AG08395 (cell line): ENCODE measurements at places on chromosomes 1 and 21.
A peak's percentile ranks its signal among the peaks of the same experiment; 100 is the strongest.

- DNase-seq, result peak; percentile 91
Observed at GRCh38 chr21:36211660-36212512, 55.3 kb downstream of the DOP1B start.

DNA sequence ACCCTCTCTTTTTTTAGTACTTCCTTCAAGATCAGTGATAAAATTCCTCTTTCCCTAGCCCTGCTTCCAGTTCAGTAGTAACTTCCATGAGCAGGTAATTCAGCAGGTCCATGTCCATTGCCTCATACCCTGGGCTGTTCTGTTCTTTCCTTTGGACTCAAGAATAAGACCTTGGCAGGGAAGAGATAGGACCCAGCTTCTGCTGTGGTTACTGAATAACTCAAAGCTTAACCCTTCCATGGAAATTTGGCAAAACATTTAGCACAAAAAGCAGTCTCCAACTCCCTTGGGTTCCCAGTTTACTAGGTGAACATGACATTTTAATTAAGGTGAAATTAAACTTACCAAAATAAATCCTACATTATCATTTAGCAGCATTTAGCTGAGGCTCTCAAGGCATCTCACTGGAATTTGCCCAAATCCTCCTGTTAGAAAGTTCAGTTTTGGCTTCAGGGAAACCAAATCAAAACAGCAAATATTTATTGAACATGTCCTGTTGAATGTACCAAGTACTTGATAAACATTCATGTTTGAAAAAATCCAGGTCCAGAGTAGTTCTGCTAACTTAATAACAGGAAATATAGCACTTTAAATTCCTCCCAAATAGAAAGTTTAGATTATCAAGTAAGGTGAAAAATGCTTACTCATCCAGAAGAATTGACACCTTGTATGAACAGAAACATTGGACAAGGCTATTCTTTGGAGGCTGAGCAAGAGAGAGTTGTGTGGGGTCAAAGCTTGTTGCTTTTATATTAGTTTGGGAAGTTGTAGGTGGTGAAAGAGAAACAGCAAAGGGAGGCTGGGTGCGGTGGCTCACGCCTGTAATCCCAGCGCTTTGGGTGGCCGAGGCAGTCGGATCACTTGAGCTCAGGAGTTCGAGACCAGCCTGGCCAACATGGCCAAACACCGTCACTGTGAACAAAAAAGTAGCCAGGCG is 8.4 kb upstream of the SERPINC1 start:
- no peak for DNase-seq

DNA sequence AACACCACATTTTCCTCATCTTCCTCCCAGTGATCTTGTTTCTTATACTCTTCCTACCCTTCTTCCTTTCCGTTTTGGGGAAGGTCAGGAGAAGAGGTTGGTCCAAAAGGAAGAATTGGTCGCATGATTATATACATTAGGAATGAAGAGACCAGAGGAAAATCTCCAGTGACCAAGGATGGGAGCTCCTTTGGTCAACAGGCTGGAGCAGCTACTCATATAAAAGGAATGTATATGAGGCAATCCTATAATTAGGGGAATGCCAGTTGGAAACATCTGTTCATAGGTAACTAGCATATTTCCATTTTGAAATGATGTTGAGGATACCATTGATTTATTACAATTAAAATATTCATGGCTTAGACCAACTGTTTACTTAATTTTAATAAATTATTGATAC is 114.5 kb downstream of the LRRC40 start:
- peak; percentile 57 for DNase-seq

GRCh38 chr21:41712730-41713129 is 54.1 kb downstream of the RIPK4 start:
- DNase-seq, result no peak

DNA sequence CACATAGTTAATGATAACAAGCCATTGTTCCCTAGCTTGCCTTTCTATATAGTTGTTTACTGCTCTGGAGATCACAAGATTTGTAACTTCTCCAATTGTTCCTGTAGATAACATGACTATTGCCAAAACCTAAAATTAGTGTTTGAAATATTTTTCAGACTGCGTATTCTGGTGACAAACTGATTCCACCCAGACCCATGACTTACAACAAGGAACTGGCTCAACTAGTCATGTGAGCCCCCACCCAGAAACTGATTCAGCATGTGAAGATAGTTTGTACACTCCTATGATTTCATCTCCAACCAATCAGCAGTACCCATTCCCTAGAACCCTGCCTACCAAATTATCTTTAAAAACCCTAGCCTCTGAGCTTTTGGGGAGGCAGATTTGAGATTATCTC is 131.4 kb upstream of the BCL9 start:
- DNase-seq, result no peak
